ENCODE measurements at places on chromosomes 16 and 17.

GRCh38 chr17:36869441-36869840, 67.8 kb upstream of the LHX1 start:
- no peak for DNase-seq

- DNase-seq, result no peak
These were observed 9.5 kb upstream of the METTL22 start for GRCh38 chr16:8611886-8612600.

- DNase-seq, result no peak
These were observed 20.8 kb upstream of the ATP5MC1 start for GRCh38 chr17:48871551-48872351.

- DNase-seq, result no peak
These were observed 306.1 kb upstream of the KIF2B start for GRCh38 chr17:53516636-53517035.

GRCh38 chr17:46943501-46944393, 20.8 kb downstream of the GOSR2 start:
- DNase-seq, result no peak
